ENCODE measurements at places on chromosomes 2 and 18.

GRCh38 chr2:120589771-120590608, 145.7 kb upstream of the GLI2 start:
- peak; percentile 78 for DNase-seq

GRCh38 chr2:25539136-25539535, 134.2 kb downstream of the DTNB start:
- DNase-seq: no peak

- DNase-seq: no peak
Observed at GRCh38 chr2:240590681-240591111, 4.2 kb downstream of the CAPN10 start.

- DNase-seq: no peak
Observed at GRCh38 chr2:199660167-199660566, 190.8 kb downstream of the FTCDNL1 start.

GRCh38 chr2:65379721-65380171, 52.7 kb downstream of the SPRED2 start:
- DNase-seq: no peak

DNA sequence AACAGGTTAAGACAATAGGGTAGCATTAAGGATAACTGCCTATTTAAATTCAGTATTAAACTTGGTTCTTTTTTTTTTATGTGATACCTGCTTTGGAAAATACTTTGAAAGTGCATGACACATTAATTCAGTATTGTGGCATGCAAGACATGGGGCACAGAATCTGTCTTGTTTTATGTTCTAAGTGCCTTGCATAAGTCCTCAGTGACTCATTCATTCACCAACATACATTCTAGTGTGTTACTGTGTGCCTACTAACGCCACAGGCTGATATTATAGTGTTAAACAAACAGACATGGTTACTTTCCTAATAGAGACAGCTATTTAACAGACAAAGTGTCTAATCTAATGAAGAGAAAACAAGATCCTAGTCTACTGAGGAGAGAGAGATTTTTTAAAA, 91.7 kb downstream of the GCA start:
- DNase-seq: no peak

DNA sequence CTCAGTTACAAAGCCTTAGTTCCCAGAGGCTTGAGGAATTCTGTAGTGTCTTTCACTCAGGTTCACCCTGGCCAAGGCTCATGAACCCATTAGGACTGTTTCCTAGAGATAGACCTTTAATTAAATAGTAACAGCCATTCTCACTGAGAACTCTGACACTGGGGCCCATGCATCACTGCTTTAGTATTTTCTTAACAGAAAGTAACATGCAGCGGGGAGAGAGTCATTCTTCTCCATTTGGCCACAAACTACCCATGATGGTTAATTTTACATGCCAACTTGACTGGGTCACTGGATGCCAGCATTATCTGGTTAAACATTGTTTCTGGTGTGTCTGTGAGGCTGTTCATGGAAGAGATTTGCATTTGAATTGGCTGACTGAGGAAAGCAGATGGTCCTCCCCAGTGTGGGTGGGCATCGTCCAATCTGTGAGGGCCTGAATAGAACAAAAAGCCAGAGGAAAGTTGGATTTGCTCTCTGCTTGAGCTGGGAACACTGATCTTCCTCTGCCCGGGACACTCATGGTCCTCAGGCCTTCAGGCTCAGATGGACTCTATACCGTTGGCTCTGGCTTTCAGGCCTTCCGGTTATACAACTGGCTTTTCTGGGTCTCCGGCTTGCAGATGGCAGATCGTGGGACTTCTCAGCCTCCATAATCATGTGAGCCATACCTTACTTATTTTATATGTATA, 5.6 kb upstream of the CPLX4 start:
- no peak for DNase-seq

DNA sequence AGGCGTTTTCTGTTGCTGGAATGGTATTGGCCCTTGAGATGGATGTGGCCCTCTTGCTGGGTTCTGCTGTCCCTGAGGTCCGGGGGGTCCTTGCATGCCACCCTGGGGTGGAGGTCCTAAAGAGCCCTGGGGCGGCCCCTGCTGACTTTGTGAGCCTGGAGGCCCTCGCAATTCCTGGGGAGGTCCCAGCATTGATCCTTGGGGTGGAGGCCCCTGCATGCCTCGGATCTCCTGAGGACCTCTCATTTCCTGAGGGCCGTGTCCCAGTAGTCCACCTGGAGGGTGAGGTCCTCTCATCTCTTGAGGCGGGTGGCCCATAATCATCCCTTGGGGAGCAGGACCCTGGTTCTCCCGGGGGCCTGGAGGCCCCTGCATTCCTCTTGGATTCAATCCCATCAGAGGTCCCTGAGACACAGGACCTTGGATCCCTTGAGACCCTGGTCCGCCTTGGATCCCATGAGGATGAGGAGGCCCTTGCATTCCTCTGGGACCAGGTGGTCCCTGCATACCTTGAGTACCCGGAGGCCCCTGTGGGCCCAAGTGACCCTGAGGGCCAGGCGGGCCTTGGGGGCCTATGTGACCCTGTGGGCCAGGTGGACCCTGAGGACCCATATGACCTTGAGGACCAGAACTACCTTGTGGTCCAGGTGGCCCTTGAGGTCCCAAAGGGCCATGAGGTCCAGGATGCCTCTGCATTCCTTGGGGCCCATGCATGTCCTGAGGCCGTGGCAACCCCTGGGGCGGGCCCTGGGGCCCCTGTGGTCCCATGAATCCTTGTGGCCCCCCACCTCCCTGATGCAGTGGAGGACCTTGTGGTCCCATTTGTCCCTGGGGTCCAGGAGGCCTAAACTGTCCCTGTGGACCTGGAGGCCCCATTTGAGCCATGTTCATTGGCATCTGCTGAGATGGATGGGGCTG, 18.3 kb downstream of the SFT2D3 start:
- DNase-seq: no peak

GRCh38 chr2:142041105-142041504, 89.7 kb downstream of the LRP1B start:
- no peak for DNase-seq

DNA sequence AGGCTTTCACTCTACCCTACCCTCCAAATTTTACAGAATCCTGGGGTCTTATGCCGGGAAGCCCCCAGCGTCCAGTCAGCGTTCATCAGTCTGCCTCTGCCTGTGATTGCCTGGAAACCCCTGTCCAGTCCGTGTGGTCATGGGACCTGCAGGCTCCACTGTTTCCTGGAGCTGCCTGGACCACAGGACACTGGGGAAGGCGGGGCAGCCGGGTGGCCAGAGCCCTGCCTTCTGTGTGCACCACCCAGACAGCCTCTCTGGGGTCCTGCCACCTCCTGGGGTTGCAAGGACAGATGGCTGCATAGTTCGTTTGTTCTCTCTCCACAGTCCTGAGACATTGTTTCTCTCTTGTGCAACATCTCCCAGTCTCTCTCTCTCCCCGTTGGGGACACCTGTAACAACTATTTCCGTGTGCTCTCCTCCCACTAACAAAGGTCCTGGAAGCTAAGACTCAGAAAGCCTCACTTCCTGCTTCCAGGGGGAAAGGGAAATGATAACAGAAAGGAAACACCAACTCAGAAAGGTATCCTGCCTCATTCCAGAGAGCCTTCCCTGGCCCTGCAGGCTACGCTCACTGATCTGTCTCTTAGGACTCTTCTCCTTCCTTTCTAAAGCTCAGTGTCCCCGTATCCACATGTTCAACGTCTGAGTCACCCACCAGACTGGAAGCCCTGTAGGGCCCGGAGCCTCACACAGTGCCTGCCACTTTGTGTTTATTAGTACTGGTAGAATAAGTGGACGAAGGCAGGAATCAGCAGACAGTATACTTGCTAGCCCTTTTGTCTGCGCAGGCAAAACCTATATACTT, 192.8 kb upstream of the RAB12 start:
- DNase-seq: no peak

- no peak for DNase-seq
Observed at GRCh38 chr2:201901786-201902185, 95.4 kb downstream of the CDK15 start.

DNA sequence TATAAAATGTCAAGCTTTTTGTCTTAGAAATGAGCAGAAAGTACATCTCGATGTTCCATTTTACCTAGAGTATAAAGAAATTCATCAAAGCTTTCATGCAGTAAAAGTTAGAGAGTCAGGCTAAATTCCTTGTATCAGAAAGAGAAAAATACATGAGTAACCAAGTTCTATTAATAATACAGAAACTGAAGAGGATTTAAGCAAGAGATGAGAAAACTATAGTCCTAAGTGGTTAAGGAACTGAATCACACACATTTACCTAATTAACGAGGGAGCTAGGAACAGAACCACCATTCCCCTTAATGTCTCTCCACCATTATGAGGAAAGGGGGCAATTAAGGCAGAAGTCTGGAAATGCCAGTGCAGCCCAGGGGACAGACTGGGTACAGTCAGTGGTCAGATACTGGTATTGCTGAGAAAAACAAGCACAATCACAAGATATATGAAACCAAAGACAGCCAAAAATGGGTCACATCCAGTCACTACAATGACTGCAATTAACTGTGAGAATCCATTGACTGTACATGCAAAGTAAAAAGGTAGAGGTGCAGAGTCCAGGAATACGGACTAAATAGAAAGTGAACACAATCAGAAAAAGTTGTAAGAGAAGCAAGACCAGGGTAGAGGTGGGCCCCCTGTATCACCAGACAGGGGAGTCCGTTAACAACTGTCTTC, 23.9 kb downstream of the MAP4K3 start:
- DNase-seq: no peak

- DNase-seq: no peak
Observed at GRCh38 chr2:190065839-190066238, 3.3 kb upstream of the MSTN start.

GRCh38 chr18:5285326-5285725, 10.2 kb downstream of the ZBTB14 start:
- no peak for DNase-seq

GRCh38 chr2:33019796-33020195, 73.0 kb downstream of the LTBP1 start:
- no peak for DNase-seq

GRCh38 chr2:197416268-197416667, 18.6 kb downstream of the SF3B1 start:
- DNase-seq: no peak

- no peak for DNase-seq
Observed at GRCh38 chr2:51994123-51994763, 962.3 kb upstream of the NRXN1 start.

GRCh38 chr2:222707689-222708273, 36.3 kb downstream of the MOGAT1 start:
- DNase-seq: peak; percentile 17

DNA sequence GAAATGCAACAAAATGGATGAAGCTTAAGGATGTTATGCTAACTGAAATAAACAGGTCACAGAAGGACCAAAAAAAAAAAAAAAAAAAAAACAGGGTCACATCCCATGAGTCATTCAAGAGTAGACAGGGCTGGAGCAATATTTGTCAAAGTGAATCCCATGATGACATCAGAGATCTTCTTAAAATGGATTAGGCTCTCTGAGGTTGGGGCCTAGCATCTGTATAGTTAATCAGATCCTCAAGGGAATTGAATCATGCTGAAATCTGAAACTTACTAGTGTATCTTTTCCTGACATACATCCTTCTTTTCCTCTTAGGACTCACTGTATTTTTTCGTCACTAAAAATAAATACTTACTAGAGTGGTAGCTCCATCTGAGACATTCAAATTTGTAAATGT, 380.6 kb upstream of the NXPH2 start:
- no peak for DNase-seq

DNA sequence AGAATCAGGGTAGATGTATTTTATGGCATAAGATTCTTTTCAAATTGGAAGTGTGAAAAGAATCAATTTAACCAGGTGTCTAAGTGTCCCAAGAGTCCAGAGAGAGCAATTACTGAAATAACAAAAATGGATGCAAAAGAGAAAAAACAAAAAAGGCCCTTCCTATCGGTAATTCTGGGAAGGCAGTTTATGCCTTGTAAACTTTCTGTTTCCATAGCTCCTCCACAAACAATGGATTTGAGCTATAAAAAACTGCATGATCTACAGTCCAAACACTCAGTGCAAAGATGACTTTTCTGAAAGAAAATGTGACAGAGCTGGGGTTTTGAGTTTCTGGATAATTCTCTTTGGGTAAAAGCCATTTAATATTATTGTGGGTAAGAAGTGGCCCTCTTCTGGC, 366.1 kb downstream of the EN1 start:
- DNase-seq: no peak

- no peak for DNase-seq
Observed at GRCh38 chr2:122319539-122320132, 564.2 kb downstream of the TSN start.

DNA sequence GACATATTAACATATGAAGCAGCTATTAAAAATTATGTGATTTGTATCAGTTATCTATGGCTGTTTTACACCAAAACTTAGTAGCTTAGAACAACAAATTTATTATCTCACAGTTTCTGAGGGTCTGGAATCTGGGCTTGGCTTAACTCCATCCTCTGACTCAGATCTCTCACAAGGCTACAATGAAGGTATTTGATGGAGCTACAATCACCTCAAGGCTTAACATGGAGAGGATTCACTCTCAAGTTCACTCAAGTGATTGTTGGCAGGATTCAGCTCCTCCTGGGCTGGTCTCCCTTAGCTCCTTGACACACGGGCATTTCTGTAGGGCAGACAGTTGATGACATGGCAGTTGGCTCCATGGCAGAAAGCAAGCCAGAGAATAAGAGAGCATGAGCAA, 133.0 kb upstream of the SLC14A2 start:
- no peak for DNase-seq

DNA sequence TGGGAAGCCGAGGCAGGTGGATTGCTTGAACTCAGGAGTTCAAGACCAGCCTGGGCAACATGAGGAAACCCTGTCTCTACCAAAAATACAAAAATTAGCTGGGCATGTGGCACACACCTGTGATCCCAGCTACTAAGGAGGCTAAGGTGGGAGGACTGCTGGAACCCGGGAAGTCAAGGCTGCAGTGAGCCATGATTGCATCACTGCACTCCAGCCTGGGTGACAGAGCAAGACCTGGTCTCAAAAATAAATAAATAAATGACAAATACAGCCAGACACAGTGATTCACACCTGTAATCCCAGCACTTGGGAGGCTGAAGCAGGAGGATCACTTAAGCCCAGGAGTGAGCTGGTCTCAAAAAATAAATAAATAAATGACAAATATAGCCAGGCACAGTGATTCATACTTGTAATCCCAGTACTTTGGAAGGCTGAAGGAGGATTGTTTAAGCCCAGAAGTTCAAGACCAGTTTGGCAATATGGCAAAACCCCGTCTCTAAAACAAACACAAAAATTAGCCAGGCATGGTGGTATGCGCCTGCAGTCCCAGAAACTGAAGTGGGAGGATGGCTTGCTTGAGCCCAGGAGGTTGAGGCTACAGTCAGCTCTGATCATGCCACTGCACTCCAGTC, 6.2 kb downstream of the KANSL3 start:
- peak; percentile 47 for DNase-seq

- DNase-seq: peak; percentile 97
Observed at GRCh38 chr2:20424300-20425290, 22.3 kb upstream of the RHOB start.

DNA sequence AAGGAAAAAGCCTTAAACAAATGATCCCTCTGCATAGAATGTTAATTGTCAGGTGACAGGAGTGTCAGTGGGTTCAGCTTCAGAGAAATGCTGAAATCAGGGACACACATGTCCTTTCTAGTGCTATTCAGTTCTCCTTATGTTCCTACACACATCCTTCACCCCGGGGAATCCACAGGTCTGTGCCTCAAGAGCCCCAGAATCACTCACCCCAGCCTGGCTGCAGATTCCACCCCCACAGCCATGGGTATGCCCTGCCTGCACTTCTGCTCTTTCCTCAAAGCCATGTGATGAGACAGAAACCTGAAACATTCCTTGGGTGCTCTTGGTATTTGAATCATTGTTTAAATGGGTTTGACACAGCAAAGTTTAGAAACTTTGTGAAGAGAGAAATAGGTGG, 27.4 kb upstream of the FZD7 start:
- no peak for DNase-seq

Data from fibroblast of villous mesenchyme (primary cell).